ENCODE measurements at places on chromosomes 1 and 21.

GRCh38 chr1:25110036-25110435 is 122.3 kb downstream of the SYF2 start:
- DNase-seq = no peak

GRCh38 chr1:80375662-80376061 is 1369.1 kb upstream of the ADGRL4 start:
- no peak for DNase-seq

DNA sequence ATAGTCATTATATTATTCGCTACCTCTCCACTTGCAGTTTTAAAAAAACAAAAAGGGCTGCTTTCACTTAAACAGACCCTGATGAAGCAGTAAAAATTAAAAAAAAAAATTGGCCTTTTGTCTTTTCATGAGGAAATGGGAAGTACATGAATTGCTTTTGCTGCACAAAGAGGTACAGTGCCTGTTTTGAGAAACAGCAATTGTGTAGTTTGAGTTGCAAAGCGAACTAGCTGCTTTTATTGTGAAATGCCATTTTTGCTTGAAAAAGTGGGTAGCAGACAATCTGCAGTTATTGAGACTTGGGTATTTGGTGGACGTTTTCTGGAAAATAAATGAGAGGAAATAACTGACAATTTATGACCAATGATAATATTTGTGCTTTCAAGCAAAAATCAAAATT is 7.0 kb downstream of the DIP2A start:
- no peak for DNase-seq

DNA sequence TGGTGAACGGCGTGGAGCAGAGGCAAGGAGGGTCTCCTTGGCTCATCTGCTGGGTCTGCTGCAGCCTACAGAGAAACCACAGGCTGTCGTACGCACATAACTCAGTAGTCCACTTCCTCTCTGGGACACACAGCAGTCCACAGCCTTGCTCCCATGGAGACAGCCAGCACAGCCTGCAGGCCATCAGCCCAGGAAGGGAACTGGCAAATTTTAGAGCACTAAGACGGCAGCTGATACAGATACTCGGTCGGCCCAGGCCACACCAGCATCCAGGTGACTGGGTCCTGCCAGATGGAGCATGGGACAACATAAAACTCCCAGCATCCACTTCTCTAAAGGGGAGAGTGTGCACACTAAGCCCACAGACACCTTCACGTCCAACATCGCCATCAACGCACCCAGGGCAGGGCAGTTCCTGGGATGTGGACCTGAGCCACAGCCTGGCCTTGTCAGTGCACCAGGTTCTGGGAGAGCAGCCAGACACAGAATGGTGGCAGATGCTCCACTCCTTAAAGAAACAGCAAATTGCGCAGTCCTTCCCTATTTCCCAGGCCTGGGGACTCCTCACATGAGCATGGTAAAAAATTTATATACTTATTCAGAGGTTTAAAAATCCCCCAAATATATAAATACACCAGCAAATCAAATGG is 247.1 kb upstream of the RAB4A start:
- DNase-seq = no peak

DNA sequence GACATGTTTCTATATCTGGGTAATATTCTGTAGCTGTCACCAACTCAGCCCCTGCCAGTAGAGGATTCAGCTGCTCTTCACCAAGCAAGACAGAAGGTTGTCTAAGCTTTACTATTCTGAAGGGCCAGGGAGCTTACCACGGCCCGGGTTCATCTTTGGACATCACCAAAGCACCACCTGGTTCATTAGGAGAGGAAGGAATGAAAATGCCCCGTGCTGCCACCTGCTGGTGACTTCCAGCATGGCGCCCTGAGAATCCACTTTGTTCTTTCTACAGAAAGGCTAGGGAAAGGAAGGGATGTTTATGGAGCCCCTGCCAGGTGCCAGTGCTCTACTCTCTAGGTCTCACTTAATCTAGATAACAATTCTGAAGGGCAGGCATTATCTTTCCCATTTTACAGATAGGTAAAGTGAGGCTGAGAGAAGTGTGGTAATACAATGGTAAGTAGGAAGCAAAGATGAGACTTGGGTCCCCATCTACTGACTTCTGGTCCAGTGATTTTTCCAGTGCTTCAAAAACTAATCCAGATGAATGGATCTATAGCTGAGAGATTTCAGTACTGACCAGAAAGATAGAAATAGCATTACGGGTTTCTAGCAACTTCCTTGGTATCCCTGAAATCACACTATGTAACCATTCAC is 79.5 kb downstream of the BEND5 start:
- DNase-seq = peak; percentile 6

GRCh38 chr21:41845310-41846032 is 33.7 kb downstream of the PRDM15 start:
- no peak for DNase-seq

DNA sequence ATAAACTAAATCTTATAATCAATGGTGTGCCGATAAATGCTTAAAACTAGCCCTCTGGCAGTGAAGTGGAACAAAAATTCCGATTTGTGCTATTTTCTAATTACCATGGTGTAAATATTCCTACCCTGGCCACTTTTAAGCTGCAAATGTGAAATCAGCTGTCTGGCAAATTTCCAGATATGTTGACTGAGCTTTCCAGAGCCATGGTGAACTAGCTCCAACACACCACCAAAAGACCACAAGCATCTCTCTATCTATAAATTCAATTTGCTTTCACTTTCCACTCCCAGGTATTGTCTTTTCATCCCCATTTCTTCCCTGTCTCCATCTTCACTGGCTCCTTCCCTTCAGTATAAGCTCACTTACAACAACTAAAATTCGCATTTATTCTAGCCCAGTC is 152.3 kb upstream of the RGS18 start:
- no peak for DNase-seq

DNA sequence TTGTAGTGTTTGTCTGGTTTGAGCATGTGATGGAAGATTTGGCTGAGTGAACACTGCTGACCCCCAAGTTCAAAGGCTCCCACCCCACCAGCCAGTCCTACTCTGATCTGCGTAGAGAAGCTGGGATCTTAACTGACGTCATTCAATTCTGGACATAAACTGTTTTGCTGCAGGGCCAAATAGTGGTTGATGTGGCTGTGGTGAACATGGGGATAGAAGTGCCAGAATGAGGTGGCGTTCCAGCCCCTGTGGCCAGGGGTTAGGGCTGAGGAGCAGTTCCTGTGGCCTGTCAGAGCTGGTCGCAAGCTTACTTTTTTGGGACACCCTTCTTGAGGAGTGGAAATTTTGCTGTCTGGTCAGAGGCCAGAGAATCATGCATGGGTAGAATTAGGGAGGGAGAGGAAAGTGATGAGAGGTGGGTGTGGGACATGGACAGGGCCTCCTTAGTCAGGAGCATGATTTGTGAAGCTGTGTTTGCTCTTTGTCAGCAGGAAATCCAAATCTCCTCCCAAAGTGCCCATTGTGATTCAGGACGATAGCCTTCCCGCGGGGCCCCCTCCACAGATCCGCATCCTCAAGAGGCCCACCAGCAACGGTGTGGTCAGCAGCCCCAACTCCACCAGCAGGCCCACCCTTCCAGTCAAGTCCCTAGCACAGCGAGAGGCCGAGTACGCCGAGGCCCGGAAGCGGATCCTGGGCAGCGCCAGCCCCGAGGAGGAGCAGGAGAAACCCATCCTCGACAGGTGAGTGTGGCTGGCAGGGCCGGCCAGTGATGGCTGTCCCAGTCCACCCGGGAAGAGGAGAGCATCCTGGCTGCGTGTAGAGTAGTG is 25.9 kb downstream of the SZRD1 start:
- DNase-seq = no peak

- DNase-seq = no peak
These were observed 62.2 kb downstream of the PSMG1 start for GRCh38 chr21:39120876-39121599.

DNA sequence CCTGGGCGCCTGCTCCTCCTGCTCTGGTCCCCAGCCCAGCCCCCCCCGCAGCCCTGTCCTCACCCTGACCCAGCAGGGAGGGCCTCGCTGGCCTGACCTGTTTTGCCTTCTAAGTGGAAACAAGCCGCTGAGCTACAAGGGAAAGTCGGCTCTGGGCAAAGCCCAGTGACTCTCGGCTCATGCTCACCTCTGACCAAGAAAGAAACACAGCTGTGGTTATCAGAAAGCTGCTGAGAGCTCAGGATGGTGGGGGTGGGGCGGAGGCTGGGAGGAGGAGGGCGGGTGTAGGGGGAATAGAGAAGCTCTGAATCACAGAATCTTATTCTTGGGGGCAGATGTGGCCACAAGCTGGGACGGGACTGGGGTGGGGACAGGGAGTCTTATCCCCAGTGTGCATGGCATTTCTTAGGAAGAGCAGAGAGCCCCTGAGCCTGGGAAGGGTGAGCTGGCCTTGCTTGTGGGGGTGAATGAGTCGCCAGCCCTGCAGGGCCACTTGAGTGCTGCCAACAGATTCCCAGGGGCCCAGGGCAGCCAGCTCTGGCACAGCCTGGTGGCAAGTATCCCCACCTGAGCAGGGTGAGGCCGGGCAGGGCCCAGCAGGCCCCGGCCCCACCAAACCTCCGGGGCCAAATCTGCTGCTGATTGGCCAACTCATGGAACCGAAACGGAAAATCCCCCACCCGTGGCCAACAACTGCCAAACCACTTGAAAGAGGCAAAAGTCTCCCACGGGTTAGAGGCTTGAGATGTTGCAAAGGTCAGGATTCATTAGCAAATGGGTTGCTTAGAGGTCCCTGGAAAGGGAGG is 120.6 kb downstream of the SPSB1 start:
- DNase-seq = peak; percentile 40

DNA sequence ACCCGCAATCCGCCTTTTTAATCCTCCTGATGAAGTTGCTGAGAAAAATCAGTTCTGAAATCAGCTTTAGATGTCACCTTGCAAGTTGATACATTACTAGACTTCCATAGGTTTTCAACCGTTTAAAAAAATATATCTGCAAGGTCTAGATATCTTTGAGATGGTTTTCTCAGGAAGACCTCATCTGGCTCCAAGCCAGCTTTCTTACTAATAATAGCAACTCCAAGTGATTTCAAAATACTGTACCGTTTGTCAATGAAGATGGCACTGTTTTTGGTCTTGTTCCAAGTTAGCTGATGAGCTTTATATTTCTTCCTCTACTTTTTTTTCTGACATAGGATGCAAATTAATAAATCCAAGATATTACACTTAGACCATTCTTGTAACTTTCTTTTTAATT is 40.3 kb downstream of the LRRC8C start:
- no peak for DNase-seq

- no peak for DNase-seq
These were observed 971.7 kb upstream of the NCAM2 start for GRCh38 chr21:20026543-20026942.

- DNase-seq = no peak
These were observed 1.3 kb upstream of the XKR8 start for GRCh38 chr1:27958513-27958912.

DNA sequence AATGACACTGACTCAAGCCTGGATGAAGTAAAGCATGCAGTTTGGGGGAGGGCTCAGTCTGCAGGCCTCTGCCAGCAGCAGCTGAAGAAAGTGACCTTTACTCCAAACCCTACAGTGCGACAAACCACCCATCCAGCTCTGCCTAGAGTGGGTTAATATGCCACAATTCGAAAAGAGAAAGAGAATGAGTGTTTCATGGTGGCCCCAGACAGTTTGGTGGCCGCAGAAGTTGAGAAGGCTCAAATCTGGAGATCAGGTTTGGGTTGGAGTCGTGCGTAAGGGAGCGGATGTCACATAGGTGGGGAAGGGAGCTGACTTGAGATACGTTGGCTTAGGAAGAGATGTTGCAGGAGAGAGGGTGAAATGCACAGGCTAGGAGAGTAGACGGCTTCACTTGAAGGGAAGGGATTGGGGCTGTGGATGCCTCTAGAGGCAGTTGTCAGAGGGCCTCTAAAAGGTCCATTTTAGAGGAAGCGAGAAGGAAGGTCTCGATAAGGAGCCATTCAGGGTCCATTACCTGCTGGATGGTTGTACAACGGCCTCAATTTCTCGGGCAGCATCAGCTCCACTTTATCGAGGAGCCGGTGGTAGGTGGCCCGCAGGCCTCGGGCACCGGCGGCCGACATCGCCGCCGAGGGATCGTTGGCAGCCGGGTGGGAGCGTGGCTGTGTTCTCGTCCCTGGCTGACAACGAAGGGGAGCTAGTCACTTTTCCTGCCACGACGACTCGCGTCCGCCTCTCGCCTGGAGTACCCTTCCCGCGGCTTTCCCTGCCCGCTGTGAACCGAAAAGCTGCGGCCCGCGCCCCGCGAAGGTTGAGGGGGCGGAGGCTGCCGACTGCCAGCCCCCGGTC is 1.0 kb upstream of the DCAF6 start:
- DNase-seq = peak; percentile 31

DNA sequence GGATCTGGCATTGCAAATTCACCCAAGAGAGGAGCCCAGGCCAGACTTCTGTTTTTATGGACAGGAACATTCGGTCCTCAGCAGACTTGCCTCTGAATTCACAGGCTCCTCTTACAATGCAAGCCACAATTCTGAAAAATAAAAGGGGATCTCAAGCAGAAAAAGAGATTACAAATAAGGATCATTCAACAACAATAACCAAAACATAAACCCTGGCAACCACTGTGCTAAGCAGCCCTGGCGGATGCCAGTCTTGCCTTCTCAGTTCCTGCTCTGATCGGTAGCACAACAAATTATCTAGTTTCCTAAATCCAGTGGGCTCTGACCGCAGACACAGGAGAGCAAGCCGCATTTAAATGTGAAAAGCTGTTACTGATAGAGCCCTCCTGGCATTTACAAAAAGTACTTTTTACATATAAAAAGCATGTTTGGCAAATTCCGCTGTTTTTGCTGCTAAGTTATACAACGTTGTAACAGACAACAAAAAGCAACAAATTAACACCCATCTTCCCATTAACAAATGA is 123.4 kb upstream of the FOXD3 start:
- no peak for DNase-seq

Data from T-cell (primary cell).